Stimulated activated CD8-positive, alpha-beta memory T cell treated with anti-CD3 and anti-CD28 coated beads, Interleukin-2, amount 100 ng/mL, for 1 hour (primary cell): ENCODE measurements at places on chromosomes 2 and 18.

DNA sequence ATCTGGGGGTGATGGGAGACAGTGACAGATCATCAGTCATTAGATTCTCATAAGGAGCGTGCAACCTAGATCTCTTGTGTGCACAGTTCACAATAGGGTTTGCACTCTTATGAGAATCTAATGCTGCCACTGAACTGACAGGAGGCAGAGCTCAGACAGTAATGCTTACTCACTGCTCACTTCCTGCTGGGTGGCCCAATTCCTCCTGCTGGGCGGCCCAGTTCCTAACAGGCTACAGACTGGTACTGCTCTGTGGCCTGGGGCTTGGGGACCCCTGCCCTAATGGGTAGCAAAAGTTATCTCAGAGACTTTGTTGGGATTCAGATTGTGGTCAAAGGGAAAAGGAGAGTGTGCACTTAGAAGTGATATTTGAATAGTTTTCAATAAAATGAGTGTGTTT, 840.1 kb upstream of the ID2 start:
- no peak for DNase-seq

DNA sequence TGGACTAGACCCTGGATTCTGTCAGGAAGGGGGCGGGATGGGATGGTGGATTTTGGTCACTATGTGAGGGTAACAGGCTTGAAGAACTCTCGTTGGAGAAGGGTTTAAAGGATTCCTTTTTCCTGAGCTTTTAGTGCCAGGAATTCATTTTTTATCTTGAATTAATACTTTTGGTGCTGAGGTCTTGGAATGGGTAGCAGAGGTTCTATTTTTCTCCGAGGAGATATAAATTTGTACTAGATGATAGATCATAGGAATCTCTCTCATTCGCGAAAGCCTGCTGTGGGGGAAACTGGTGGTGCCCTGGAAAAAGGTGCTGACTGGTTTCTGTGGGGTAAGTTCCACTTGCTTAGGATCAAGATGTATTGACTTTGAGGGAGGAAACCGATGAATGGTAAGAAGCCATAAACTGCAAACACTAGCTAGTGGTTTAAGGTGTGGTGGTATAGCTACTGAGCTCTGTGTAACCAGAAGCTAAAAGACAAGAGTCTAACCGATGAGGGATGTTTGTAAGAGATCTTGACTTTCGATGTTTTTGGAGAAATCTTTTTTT, 706 bp downstream of the AGPS start:
- no peak for DNase-seq

DNA sequence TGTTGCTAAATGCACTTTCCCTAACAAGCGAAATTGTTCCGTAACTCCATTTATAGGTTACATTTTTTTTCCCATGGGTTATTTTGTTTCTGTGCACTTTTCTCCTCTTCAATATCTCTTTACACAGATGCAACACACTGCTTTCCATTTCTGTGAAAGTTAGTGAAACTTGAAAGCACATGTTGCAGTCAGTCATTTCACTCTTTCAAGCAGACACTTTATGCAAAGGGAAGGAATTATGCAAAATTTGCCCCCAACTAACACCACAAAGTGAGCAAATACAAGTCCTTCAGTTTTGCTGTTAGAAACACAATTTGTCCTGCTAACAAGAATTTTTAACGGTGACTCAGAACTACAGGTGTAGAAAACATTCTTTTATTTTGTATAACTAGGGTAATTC, 124.8 kb downstream of the PTH2R start:
- no peak for DNase-seq

DNA sequence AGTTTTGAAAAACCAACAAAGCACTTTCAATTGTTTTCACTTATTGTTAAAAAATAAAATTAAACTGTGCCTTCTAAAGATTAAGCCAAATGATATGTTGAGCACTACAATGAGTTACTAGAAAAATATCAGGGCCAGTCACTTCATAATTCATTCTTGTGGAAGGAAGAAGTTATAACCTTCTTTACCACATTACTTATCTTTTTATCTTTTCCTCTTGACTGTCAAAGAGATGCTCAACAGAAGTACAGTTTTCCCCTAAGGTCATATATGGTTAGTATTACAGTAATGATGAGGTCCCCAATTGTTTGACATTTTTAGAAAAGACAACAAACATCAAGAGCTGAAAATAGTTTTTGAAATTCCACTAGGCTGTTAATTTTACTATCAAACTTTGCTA, 9.4 kb downstream of the PELI1 start:
- no peak for DNase-seq

GRCh38 chr2:144597894-144598593, 78.1 kb upstream of the ZEB2 start:
- no peak for DNase-seq

GRCh38 chr2:74510272-74510671, 2.8 kb upstream of the PCGF1 start:
- no peak for DNase-seq

DNA sequence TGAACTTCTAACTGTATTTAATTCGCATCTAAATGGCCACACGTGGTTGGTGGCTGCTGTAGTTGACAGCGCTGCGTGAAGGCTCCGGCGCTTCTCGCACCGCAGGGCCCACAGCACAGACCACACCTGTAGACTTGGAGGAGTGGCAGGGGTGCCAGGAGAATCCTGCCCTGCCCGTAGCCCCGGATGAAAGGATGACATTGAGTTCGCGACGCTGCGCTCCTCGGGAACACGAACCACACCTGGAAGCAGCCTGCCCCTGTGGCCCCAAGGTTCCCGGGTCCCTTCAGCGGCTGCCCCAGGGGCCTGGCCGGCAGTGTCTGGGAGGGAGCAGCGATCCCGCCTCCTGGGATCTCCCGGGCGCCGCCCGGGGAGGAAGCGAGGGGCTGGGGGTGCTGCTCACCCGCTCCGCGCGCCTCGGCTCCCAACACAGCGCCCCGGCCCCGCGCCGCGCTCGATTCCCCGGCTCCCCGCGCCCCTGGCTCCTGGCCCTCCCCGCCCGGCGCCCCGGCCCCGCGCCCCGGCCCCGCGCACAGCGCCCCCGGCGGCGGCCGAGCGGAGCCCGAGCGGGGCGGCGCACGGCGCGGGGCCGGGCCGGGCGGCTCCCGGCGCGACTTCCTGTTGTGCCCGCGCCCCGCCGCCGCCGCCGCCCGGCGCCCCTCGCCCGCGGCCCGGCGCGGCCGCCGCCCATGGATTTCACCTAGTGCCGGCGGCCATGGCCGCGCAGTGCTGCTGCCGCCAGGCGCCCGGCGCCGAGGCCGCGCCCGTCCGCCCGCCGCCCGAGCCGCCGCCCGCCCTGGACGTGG, at the start of gene RNPEPL1:
Gene RNPEPL1 (plus strand): TSS at position 613 of the 806 bp plus-strand sequence. CDS start 103 bp downstream, at position 716.
- DNase-seq, result no peak

DNA sequence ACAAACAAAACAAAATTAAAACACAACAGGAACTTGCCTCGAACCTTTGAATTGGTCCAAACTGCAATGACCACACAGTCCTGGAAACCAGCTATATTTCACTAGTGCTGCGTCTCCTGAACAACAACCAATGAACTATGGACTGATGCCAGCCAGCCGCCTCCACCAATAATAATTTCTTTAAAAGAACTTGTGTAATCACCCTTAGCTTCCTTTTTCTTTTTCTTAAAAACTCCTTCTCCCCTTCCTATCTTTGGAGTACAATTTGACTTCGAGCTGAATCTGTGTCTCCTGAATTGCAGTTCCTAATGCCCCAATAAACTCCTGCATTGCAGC, 1.6 kb upstream of the CXXC1 start:
- no peak for DNase-seq

DNA sequence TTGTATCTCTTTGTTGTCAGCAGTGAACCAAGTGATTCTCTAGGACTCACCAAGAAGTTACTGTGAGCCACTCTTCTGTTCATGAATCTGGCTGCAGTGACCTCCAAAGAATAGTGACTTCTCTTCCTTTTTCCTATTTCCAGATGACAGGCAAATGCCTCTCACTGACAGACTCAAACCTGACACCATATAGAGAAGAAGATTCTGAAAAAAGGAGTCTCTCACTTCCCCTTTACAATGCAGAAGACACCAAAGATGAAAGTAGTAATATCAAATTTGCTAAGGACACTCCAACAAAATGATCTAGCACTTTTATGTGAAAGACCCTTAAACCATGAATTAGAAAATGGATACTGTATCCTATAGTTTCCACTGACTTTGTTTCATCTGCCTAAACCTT, 44.4 kb upstream of the SETBP1 start:
- no peak for DNase-seq

DNA sequence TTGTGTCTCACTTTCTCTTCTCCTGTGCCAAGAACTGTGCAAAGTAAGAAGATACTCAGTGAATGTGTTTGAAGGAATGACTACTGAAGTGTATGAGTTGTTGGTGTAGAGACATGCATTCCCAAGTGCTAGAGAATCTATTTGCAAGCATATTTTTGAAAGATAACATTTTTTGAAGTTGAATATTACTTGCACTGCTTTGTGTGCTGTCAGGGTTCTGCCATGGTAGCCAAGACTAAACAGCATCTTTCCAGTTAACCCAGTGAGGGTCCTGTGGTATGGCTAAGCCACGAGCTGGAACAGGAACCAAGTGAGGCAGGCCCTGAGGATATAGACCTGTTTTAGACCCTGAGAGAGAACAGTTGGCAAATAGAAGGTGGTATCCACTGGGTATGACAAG, 35.2 kb upstream of the EFEMP1 start:
- DNase-seq, result no peak

GRCh38 chr2:175631245-175631623, 370.8 kb downstream of the LNPK start:
- no peak for DNase-seq

DNA sequence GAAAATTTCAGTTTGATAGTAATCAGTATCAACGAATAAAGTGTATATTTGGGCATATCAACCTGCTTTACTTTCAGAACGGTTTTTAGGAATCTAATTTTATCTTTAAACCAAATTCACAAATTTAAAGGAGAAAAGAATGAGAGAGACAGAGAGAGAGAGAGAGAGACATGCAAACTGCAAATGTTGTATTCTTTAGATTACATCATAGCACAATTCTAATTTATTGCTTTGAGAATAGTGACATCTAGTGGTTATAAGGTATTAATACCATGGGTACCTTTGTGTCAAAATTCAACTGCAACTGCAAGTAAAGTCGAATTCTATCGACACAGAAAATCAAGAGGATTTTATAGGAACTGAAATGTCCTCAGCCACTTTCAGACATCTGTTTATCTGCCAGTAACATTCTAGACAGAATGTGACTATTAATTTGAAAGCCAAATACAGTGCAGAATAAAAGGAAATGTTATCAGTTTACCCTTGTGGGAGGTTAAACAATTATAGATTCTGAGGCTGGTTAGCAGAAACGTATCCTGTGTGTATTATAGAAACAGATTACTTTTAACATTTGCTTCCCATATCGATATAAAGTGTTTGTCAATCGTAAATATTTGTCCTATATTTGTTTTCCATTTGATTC, 529.8 kb upstream of the VRK2 start:
- no peak for DNase-seq

DNA sequence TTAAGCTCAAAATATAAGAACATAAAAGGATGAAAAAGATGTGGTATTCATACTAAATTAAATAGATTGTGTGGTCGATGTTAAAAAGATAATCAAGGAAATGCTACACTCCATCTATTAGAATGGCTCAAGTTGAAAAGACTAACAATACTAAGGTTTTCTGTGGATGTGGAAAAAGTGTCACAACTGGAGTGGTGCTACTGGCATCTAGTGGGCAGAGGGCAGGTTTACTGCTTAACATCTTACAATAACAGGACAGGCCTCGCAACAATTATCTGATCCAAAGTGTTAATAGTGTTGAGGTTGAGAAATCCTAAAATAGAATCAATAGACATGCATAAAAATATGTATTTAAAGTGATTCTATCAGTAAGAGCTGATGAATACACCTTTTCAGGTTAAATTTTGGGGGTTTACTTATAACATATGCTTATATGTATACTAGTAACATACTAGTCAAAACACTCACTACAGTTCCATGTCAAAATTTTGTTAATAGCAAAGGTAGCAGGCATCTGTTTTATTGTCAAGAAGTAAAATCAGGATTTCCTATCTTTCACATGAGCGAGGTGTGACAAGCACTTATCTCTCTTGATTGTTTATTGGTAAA, 91.5 kb upstream of the TMEFF2 start:
- DNase-seq, result no peak

DNA sequence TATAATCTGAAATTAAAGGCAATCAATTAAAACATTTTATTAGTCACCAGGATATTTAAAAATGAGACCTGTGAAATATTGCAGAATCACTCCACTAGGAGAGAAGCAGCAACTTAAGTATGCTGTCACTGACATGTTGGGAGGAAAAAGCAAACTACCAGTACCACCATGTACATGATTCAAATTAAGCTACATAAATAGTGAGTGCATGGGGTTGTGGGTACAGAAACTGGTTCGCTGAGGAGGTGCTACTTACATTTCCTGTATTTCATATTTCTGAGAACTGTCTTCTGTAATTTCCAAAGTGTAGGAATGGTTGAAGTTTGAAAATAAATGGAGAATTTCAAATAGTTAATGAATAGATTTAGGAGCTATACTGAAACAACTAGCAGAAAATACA, 7.9 kb upstream of the NR4A2 start:
- DNase-seq, result no peak

DNA sequence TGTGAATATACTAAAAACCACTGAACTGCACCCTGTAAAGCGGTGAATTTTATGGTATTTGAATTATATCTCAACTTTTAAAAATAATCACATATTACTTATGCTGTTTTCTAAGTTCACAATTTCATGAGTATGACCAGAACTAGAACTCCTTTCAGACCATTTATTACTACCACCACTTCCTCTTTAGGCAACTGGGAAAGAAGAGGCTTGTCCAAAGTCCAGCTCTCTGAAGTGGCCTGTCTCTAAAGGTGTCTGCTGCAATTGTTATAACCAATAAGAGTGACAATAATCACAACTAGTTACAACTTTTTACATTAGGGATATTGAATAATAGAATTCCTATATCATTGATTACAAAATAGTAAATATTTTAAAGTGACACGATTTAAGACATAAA, 267.9 kb upstream of the PIK3C3 start:
- DNase-seq, result no peak

DNA sequence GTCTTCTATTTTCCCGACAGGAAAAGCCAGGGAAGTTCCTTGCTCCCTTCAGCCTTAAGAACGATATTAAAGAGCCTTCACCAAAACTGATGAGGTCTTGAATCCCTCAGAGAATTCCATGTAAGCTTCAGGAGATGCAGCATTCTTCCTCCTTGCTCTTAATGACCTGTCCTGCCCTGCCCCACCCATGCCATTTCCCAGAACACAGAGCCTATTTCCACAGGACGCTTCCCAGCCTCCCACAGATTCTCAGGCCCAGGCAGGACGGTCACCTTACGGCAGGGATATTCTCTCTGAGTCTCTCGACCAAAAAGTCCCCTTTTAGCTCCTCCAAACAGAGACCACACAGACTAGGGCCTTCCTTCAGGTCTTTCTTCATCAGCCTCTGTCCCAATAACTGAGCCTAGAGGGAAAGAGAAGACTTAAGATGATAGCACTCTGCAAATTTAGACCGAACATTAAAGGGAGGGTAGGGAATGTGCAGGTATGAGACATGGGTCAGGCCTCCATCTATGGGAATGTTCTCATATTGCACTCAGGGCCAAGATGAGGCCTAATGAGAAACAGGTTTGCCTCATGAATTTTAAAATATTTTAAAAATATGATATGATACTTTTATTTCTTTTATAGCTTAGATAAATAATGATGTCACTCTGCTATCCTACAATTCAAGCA, 62.1 kb downstream of the COBLL1 start:
- no peak for DNase-seq
